ENCODE measurements at places on chromosomes 5 and 9. TPM values are rescaled to one million over a fixed set of nuclear protein-coding genes. Genes with fewer than 3 reads are reported as not detected.
A peak's percentile ranks its signal among the peaks of the same experiment; 100 is the strongest.

- no peaks in the 10 kb centered on the region for H3K36me3 ChIP-seq
- H3K27me3 ChIP-seq: no peaks in the 10 kb centered on the region
- no peak overlapping the region for H3K4me3 ChIP-seq
- no peak overlapping the region for H3K27ac ChIP-seq
- no peak for DNase-seq
These were observed 17.1 kb upstream of the SPARC start for GRCh38 chr5:151703780-151704179.

GRCh38 chr5:113047234-113047633 is 70.6 kb downstream of the DCP2 start:
- H3K4me3 ChIP-seq: no peak overlapping the region
- no peaks in the 10 kb centered on the region for H3K27me3 ChIP-seq
- peaks cover 17% of the 10 kb centered on the region for H3K4me1 ChIP-seq
- H3K27ac ChIP-seq: peak overlapping the region; percentile 21
- no peak for DNase-seq

GRCh38 chr5:138503487-138504270 is 38.4 kb downstream of the EGR1 start:
- no peak overlapping the region for H3K4me3 ChIP-seq
- H3K36me3 ChIP-seq: peaks cover 24% of the 10 kb centered on the region
- no peaks in the 10 kb centered on the region for H3K27me3 ChIP-seq
- DNase-seq: no peak

DNA sequence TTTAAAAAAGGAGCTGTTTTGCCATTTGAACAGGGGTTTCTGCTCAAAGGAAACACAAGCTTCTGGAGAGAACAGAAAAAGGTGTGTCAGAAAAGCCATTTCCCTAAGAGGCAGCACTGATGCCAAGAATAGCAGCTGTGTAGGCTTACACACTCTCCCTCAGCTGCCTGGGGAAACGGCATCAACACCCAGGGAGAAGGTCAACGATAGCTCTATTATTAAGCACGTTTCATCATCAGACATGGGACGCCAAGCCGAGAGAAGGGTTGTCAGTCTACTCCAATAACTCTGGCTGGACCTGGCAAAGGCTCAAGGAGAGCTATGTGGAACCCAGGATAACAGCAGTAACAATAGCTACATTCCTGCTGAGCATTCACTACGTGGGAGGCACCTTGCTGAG is 314.2 kb downstream of the CDK5RAP2 start:
- H3K27me3 ChIP-seq: no peaks in the 10 kb centered on the region
- no peaks in the 10 kb centered on the region for H3K4me1 ChIP-seq
- no peak for DNase-seq
- H3K36me3 ChIP-seq: no peaks in the 10 kb centered on the region

DNA sequence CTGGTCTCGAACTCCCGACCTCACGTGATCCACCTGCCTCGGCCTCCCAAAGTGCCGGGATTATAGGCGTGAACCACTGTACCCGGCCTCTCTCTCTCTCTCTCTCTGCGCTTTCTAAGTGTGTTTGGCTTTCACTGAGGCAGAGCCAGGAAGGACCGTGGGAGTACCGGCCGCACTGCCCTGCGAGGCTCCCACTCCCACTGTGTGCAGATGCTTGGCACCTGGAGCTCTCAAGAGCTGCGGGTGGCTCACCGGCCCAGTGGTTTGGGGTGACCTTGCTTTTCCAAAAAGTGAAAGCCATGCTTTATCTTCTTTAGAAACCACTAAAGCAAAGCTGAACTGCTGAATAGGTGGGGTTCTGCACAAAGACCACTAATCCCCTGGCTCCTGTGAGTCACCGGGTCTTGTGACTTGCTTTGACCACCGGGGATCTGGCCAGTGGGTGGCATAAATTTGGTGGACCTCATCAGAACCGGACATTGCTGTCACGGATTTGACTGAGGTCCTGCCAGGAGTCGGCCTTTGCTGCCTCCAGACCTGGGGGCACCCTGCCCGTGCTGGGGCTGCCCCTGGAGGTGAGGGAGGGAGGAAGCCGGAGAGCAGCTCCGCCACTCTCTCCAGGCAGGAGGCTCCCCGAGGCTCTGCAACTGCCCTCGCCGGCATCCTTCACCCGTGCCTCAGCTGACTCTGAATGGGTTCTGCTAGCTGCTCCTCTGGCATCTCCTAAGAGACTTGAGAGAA is 228.9 kb downstream of the FANCC start:
- peak overlapping the region; percentile 41 for H3K27ac ChIP-seq
- H3K27me3 ChIP-seq: no peaks in the 10 kb centered on the region
- peaks cover 37% of the 10 kb centered on the region for H3K36me3 ChIP-seq
- DNase-seq: no peak
- H3K4me1 ChIP-seq: peaks cover 40% of the 10 kb centered on the region
- no peak overlapping the region for H3K4me3 ChIP-seq

- no peak overlapping the region for H3K27ac ChIP-seq
- H3K4me3 ChIP-seq: no peak overlapping the region
- DNase-seq: no peak
- no peaks in the 10 kb centered on the region for H3K4me1 ChIP-seq
- H3K27me3 ChIP-seq: no peaks in the 10 kb centered on the region
- H3K36me3 ChIP-seq: no peaks in the 10 kb centered on the region
These were observed 91.4 kb upstream of the FCN2 start for GRCh38 chr9:134789168-134789567.

GRCh38 chr9:22654833-22655232 is 208.2 kb downstream of the DMRTA1 start:
- no peaks in the 10 kb centered on the region for H3K4me1 ChIP-seq
- no peak for DNase-seq
- no peaks in the 10 kb centered on the region for H3K36me3 ChIP-seq
- H3K27me3 ChIP-seq: no peaks in the 10 kb centered on the region
- no peak overlapping the region for H3K4me3 ChIP-seq
- H3K27ac ChIP-seq: no peak overlapping the region

DNA sequence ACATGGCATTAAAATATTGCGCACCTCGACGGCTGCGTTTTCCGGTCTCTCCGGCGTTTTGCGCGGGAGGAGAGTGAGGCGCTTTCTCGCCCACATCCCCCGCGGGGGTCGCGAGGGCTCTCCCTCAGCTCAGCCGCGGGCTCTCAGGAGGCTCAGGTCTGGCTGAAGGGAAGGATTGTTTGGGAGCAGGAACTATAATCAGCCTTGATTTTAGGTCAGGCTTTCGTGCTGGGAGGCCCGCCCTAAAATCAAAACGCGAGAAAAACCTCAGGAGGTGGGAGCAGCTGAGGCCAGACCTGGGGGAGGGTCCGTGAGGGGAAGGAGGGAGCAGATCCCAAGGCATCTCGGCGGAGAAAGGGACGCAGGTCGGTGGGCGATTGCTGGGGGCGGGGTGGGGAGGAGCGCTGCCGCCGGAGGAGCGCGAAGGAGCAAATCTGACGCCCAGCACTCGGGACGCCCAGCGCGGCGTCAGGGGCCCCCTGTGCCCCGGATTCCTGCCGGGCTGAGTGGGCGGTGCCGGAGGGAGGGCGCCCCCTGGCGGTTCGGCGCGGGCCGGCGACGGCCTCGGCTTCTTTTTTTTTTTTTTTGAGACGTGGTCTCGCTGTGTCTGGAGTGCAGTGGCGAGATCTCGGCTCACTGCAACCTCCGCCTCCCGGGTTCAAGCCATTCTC is 18.7 kb upstream of the RNF130 start:
- H3K36me3 ChIP-seq: no peaks in the 10 kb centered on the region
- DNase-seq: peak; percentile 97
- peaks cover 19% of the 10 kb centered on the region for H3K4me1 ChIP-seq
- peak overlapping the region; percentile 59 for H3K4me3 ChIP-seq

HAUS6 gene
- 6.8 TPM for total RNA-seq

NR4A3 gene
- 9.0 TPM for total RNA-seq

PLEKHG4B gene
- total RNA-seq: 1.7 TPM

DBH gene
- total RNA-seq: not detected

ACOT12 gene
- not detected for total RNA-seq

Data from upper lobe of left lung (tissue), 6 donors.